ENCODE measurements at places on chromosomes 7 and 10. TPM values are rescaled to one million over a fixed set of nuclear protein-coding genes. Genes with fewer than 3 reads are reported as not detected.

INMT gene
- total RNA-seq = 2.9 TPM

SLC26A3 gene
- 2.0 TPM for total RNA-seq

SPOCK2 gene
- 47.7 TPM for total RNA-seq

DNA sequence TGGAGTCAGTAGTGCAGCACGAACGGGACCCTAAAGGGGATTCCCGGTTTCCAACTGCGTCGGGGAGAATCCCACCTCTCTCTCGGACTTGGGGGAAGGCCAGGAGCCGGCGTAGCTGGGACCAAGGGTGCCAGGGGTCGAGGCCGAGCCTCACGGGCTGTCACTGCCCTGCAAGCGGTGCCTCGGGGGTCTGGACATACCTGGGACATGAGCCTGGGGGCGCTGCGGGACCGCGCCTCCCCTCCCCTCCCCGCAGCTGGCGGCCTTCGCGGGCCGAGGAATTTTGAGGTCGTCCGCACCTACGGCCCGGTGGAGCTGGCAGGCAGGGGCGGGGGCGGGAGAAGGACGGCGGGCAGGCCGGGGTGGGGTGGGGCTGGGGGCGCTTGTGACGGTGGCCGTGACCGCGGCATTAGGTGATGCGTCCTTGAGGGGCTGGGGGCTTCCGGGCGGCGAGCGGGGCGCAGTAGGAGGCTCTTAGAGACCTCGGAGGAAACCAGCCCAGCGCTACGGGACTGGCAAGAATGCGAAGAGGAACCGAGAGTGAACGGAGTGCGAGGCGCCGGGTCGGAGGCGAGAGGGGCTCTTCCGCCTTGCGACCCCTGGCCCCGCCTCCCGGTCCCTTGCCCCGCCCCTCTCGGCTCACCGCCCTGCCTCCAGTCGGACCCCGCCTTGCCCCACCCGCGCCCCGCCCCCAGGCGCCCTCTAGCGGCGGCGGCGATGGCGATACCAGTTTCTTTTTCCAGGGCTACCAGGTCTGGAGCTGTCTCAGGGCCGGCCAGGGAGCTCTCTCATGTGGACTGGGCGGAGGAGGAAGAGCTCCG lies 48.3 kb downstream of the NPVF start:
- H3K27ac ChIP-seq = peak overlapping the region; percentile 98
- peaks cover 5% of the 10 kb centered on the region for H3K4me1 ChIP-seq
- peaks cover 6% of the 10 kb centered on the region for H3K27me3 ChIP-seq
- peak overlapping the region; percentile 83 for H3K4me3 ChIP-seq
- peaks cover 2% of the 10 kb centered on the region for H3K36me3 ChIP-seq
- DNase-seq = peak; percentile 98

DNA sequence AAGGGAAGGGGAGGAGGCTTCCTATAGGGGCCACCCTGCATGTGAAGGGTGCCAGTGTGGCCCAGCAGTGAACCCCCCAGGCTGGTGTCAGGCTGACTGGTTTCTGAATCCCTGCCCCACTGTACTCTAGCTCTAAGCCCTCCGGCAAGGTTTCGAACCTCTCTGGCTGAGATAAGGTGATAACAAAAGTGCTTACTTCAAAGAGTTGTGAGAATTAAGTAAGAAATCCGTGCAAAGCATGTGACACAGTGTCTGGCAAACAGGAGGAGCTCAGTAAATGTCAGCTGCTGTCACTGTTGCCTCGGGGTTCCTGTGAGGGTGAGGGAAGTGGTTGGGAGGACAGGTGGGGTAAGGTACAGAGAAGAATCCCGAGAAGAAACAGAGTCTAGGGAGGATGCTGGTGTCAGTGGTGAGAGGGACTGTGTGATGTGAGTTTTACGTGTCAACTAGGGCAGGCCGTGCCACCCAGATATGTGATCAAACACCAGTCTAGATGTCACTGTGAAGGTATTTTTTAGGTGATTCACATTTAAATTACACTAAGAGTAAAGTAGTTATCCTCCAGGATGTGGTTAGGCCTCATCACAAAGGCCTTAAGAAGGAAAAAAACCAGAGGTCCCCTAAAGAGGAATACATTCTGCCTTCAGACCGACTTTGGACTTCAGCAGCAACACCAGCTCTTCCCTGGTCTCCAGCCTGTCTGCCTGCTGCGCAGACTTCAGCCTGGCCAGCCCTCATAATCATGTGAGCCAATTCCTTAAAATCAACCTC lies 64.4 kb downstream of the BPGM start:
- H3K27ac ChIP-seq = peak overlapping the region; percentile 50
- peaks cover 3% of the 10 kb centered on the region for H3K27me3 ChIP-seq
- H3K4me1 ChIP-seq = no peaks in the 10 kb centered on the region
- DNase-seq = no peak
- H3K4me3 ChIP-seq = no peak overlapping the region

DNA sequence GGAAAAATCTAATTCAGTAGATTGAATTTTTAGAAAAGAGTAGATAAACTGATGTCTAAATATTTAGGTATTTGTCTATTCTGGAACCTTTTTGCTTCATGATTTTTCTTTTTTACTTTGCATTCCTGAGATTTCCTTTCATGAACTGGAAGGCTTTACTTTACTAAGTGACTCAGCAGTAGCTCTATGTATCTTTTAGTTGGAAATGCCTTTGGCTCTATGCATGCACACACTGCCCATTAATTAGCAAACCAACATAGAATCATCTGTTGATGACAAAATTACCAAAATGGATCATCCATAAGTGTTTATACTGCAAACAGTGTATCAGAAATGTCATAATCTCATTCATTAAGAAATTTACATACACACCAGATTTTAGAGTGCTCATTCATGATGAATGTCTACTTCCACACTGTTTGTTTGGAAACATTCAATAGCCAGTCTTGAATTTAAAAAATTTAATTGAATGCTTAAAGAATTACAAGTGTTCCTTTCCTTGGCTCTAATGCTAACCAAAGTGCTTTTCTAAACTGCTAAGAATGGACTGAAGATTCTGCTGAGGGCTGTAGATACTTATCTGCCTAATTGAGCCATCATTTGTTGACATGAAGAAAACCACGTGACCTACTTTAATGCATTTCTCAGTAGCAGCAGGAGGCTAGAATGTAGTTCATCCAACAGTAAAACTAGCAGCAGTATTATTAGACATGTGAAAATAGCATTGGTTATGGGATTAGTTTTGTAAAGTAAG lies 282.0 kb downstream of the ADK start:
- peaks cover 4% of the 10 kb centered on the region for H3K36me3 ChIP-seq
- H3K4me1 ChIP-seq = peaks cover 10% of the 10 kb centered on the region
- H3K27me3 ChIP-seq = no peaks in the 10 kb centered on the region

Data from progenitor cell of endocrine pancreas (in vitro differentiated cells).